Activated naive CD4-positive, alpha-beta T cell treated with anti-CD3 and anti-CD28 coated beads, Interleukin-2, amount 50 U/mL, for 72 hours (primary cell): ENCODE measurements at places on chromosomes 16 and 17. TPM values are rescaled to one million over a fixed set of nuclear protein-coding genes. Genes with fewer than 3 reads are reported as not detected.

The TP53TG3B gene
- total RNA-seq, result not detected

The FLOT2 gene
- total RNA-seq, result 102 TPM

The LRRC37A gene
- 3.6 TPM for total RNA-seq

The KCNH4 gene
- total RNA-seq, result 0.54 TPM

The TUBG2 gene
- 23.3 TPM for total RNA-seq

The IRX3 gene
- total RNA-seq, result not detected

The TMEM238L gene
- not detected for total RNA-seq

The DOC2A gene
- 2.0 TPM for total RNA-seq

The RFFL gene
- 7.3 TPM for total RNA-seq

The CCL18 gene
- total RNA-seq, result not detected

The C16orf89 gene
- not detected for total RNA-seq

The MIF4GD gene
- 33.4 TPM for total RNA-seq

The FN3KRP gene
- total RNA-seq, result 51.2 TPM
